ENCODE measurements at places on chromosomes 1 and 21.

GRCh38 chr1:165407398-165407797 is 37.5 kb downstream of the RXRG start:
- DNase-seq = no peak

DNA sequence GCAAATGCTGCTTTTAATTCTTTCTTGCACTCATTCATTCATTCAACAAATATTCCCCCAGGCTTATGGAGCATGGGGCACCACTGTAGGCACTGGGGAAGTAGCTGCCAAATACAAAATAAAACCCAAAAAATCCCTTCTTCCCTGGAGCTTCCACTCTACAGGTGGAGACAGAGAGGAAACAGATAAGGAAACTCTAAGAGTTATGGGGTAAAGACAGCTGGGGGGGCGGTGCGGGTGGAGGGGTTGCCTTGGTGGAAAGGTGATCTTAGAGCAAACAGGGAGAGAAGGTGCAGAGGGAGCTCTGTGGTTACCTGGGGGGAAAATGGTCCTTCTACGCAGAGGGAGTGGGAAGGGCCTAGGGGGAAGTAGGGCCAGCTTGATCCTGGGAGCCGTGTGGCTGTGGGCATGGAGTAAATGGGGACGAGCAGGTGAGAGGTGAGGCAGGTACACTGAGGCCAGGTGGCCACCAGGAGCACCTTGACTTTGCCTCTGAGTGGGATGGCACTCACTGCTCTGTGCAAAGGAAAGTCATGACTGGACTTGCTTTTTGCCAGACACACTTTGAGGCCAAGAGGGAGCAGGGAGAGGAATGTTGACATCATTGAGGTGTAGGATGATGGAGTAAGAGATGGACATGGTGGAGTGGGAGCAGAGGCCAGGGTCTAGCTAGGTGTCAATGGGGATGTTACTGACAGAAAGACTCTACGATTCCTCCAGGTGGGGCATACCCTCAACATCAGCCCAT is 152.0 kb downstream of the ETS2 start:
- DNase-seq = no peak

DNA sequence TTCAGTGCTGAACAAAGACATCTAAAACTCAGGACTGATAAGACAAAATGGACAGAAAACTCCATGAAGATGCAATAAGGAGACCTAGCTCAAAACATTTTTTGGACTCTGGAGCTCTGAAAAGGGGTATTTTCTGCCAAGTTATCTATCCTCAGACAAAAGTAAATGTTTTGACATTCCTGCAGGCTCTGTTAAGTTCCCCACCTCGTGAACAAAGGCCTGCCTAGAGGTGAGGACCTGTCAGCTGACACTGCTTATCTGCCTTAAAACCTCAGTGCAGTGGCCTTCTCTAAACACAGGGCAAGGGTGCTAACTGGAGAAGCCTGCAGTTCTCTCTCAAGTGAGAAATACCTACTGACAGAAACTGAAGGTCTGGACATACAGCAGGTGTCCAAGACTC is 41.1 kb downstream of the COLGALT2 start:
- no peak for DNase-seq

DNA sequence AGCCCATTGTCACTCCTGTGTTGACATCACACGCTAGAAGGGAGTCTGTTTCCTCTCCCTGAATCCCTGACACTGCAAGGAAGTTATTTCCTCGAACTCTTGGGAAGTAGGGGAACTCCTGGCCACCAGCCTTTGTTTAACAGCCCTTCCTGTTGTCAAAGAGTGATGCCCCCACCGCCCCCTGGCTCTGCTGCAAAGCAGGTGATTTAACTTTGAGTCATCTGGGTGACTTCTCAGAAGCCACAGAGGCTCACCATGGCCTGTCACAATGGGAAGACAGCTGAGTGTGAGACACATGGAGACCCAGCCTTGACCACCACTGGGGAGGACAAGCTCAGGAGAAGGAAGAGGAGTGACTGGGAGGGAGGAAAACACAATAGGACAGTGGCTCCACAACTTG is 182.8 kb downstream of the PSMG1 start:
- peak; percentile 87 for DNase-seq

Measured in inflammatory macrophage treated with lipopolysaccharide for 4 hours (primary cell).